ENCODE measurements at places on chromosomes 3 and 15. TPM values are rescaled to one million over a fixed set of nuclear protein-coding genes. Genes with fewer than 3 reads are reported as not detected.

Gene AADACL2
- total RNA-seq = not detected

Gene ZPLD1
- 1.1 TPM for total RNA-seq

Gene TMEM108
- not detected for total RNA-seq

Gene TRPM1
- total RNA-seq = not detected

Gene PCOLCE2
- total RNA-seq = 192 TPM

Gene TMIE
- total RNA-seq = 0.07 TPM

Gene SCAANT1
- total RNA-seq = not detected

Gene MKRN2OS
- not detected for total RNA-seq

Gene NECTIN3
- 31.5 TPM for total RNA-seq

Gene SLC28A1
- total RNA-seq = not detected

Gene CCR2
- not detected for total RNA-seq

Gene KIF15
- 2.9 TPM for total RNA-seq

Gene ARNT2
- 10.4 TPM for total RNA-seq

Gene ZNF80
- not detected for total RNA-seq
